ENCODE measurements at places on chromosomes 7 and 10. TPM values are rescaled to one million over a fixed set of nuclear protein-coding genes. Genes with fewer than 3 reads are reported as not detected.

GRCh38 chr7:91876391-91877133, 3.9 kb downstream of the MTERF1 start:
- H3K27me3 ChIP-seq: no peaks in the 10 kb centered on the region
- no peak overlapping the region for H3K27ac ChIP-seq
- H3K4me1 ChIP-seq: peaks cover 21% of the 10 kb centered on the region
- no peak overlapping the region for H3K4me3 ChIP-seq
- no peak for DNase-seq

DNA sequence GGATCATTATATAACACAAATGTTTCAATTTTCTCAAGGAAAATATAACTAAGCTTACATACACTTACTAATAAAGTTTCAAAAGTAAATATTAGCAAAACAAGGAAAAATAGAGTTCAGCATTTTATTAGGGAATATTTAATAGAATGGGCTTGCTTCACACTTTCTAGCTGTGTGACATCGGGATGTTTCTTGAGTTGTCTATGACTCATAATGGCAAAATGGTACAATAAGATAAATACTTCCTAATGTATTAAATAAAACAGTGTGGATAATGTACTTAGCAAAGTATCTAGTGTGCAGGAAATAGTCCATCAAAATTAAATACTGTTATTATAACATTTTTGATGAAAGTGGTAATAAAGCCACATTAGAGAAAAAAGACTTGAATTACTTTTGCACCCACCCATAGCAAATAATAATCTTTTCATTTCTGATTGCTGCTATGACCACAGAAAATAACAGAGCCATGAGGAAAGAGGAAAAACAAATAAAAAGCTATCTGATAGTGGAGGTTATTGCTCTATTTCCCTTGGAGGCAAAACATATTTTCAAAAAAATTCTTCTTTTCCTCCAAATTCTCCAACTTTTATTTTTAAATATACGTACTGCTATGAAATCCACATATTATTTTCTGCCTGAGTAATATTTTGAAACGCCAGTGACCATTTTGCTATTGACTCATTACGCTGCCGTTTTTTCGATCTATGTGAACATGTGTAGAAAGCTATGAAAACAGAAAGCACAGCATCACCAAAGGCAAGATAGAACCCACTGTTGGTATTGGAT, 272.9 kb upstream of the KLF6 start:
- H3K4me1 ChIP-seq: no peaks in the 10 kb centered on the region
- DNase-seq: no peak
- H3K27ac ChIP-seq: no peak overlapping the region

GRCh38 chr7:24229481-24230226, 54.3 kb upstream of the NPY start:
- H3K27me3 ChIP-seq: no peaks in the 10 kb centered on the region
- no peaks in the 10 kb centered on the region for H3K36me3 ChIP-seq
- DNase-seq: no peak
- no peaks in the 10 kb centered on the region for H3K4me1 ChIP-seq
- no peak overlapping the region for H3K27ac ChIP-seq
- no peak overlapping the region for H3K4me3 ChIP-seq

DNA sequence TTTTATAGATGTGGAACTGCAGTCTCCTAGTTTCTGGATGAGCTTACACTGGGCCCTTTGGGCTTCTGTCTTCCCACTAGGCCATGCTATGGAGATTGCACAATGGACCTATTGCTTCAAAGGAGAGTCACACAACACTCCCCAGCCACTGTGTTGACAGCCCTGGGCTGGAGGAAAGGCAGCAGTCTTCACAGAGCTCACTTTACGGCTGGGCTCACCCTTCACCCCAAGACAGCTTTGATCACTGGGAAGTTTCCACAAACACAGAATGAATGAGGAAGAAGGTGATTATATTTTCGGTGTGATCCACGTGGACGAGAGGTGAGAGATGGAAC, 92.7 kb upstream of the GDF10 start:
- H3K27me3 ChIP-seq: no peaks in the 10 kb centered on the region
- H3K36me3 ChIP-seq: no peaks in the 10 kb centered on the region
- peaks cover 10% of the 10 kb centered on the region for H3K4me1 ChIP-seq
- no peak overlapping the region for H3K4me3 ChIP-seq
- H3K27ac ChIP-seq: no peak overlapping the region

DNA sequence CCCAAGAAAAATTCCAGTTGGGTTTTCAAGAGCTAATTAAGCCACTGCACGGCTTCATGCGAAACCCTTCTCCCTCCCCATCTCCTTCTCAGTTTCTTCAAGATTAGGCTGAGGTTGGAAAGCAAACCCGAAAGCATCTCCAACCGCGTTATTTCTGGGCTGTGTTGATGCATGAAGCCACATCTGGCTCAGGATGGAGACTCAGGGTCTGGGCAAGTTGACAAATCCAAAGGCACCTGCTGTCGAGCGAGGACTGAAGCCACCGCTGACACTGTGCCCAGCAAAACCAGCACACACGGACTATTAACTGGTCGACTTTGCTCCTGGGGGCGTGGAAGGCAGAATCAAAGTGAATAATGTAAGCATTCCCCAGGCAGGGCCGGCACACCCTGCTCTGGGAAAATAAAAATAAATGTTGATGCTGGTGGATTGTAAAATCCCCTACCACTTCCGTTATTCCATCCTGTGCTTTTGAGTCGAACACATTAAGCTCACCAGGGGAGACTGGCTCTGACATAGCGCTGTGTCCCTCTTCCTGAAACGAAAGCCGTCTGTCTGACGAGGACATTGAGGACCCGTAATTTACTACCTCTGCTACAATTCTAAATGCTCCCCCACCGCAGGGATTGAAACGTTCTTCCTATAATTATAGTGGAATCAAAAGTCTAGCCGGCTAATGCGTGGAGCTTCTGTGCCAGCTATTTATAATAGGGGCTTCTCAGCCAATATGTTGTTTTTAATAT, 269.8 kb downstream of the ADARB2 start:
- H3K4me3 ChIP-seq: no peak overlapping the region

GRCh38 chr7:22252016-22252415, 104.9 kb downstream of the RAPGEF5 start:
- no peak overlapping the region for H3K4me3 ChIP-seq
- no peak for DNase-seq
- no peaks in the 10 kb centered on the region for H3K27me3 ChIP-seq
- peaks cover 22% of the 10 kb centered on the region for H3K4me1 ChIP-seq
- no peak overlapping the region for H3K27ac ChIP-seq

- H3K27me3 ChIP-seq: peaks cover 9% of the 10 kb centered on the region
- H3K4me3 ChIP-seq: no peak overlapping the region
- peaks cover 18% of the 10 kb centered on the region for H3K4me1 ChIP-seq
- no peaks in the 10 kb centered on the region for H3K36me3 ChIP-seq
- DNase-seq: no peak
- no peak overlapping the region for H3K27ac ChIP-seq
Measured at GRCh38 chr10:104117839-104118323, 4.1 kb upstream of the SFR1 start.

DNA sequence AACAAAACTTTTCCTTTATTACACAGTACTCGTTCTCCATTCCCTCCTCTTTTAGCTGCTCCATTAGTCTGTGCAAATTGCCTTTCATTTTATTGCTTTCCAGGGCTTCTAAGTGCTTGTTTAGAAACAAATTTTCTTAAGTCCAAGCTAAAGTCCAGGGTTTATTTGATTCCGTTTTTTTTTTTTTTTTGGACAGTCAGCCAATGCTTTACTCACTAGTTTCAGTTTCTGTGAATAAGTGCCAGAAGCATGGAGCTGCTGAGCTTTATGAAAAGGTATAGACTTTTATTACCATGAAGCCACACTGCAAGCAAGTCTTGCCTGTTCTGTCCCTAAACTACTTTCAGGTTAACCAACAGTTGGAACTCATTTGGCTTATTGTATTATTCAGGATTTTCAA, 455.0 kb downstream of the GFRA1 start:
- peaks cover 5% of the 10 kb centered on the region for H3K4me1 ChIP-seq
- H3K27me3 ChIP-seq: no peaks in the 10 kb centered on the region
- no peak for DNase-seq
- no peak overlapping the region for H3K4me3 ChIP-seq
- peaks cover 8% of the 10 kb centered on the region for H3K36me3 ChIP-seq
- H3K27ac ChIP-seq: no peak overlapping the region

GRCh38 chr10:30029872-30030256, 29.5 kb downstream of the JCAD start:
- H3K4me1 ChIP-seq: peaks cover 3% of the 10 kb centered on the region
- H3K4me3 ChIP-seq: no peak overlapping the region
- H3K36me3 ChIP-seq: no peaks in the 10 kb centered on the region
- DNase-seq: no peak

DNA sequence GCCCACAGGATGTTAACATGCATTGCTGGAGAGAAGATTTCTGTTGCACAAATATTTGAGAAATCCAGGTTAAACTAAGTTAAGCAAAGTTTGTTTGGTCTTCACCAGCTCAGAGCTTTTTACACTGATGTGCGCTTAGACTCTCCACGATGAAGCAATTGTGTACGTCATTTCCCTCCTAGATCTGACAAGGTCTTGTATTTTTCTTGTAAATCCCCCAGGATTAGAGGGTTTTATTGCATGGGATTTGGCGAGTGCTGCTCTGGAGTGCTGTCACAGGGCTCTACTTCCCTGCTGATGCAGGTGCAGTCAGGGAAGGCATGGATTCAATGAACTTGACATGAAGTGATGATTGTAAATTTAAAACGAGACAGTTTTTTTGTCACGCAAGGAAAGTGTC, 173.3 kb downstream of the PDE1C start:
- H3K27me3 ChIP-seq: no peaks in the 10 kb centered on the region
- no peak overlapping the region for H3K4me3 ChIP-seq
- H3K27ac ChIP-seq: no peak overlapping the region
- no peaks in the 10 kb centered on the region for H3K4me1 ChIP-seq
- H3K36me3 ChIP-seq: no peaks in the 10 kb centered on the region

The PARP12 gene
- 2.9 TPM for total RNA-seq

The OPN4 gene
- not detected for total RNA-seq

The CELF2 gene
- 77.6 TPM for total RNA-seq

The TMEM196 gene
- total RNA-seq: 0.55 TPM

The HOXA10 gene
- not detected for total RNA-seq

The GPR37 gene
- 6.0 TPM for total RNA-seq

The GNG11 gene
- total RNA-seq: 9.4 TPM

The TMEM176B gene
- 2.2 TPM for total RNA-seq

The TMEM229A gene
- 10.9 TPM for total RNA-seq

Measured in neural crest cell (in vitro differentiated cells).